Brain (organoid and tissue), 16 donors: ENCODE measurements at places on chromosomes 11 and 22.

DNA sequence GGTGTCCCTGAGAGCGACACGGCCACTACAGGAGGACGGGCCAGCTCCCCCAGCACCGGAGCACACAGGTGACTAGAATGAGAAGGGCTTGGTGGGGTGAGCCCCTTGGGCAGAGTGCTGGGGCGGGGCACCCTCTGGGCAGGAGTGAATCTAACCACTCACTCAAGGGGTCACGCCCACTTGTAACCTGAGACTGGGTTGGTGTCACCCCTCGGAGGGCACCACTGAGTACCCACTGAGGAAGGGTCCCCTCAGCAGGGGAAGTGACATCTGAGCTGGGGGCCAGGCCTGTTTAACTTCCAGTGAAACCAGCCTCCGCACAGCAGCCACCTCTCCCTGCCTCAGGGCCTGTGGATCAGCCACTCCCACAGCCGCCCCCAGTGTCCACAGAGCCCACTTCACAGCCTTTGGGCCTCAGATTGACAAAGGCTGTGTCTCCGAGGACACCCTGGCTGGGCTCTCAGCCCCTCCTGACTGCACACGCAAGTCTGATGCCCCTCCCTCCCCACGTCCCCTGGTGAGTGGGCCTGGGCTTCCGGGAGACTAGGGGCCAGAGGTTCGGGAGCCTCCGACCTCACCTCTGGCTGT lies 5.6 kb downstream of the GATD1 start:
- DNase-seq: no peak

GRCh38 chr11:40987776-40988435 lies 471.5 kb downstream of the LRRC4C start:
- peak; percentile 78 for DNase-seq

DNA sequence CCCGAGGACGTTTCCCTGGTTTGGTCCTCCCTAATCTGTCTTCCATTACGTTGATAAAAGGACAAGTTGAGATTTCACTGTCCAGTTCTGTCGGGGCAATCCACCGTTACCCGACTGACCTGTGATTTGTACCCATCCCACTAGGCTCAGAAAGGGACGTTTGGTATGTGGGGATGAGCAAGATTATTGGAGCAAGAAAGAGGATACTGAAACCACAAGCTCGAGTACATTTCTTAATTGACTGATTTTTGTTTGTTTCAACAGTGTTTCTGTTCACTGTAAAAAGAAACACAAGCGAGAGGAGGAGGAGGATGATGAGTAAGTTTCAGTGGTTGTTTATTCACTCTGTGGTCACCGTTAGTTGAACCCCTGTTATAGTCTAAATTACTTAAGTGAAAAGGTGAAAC lies 969 bp downstream of the CCDC117 start:
- no peak for DNase-seq

- no peak for DNase-seq
These were observed 61.6 kb upstream of the CDON start for GRCh38 chr11:126124231-126124661.

GRCh38 chr11:24515632-24516031 lies 18.8 kb downstream of the LUZP2 start:
- DNase-seq: no peak

DNA sequence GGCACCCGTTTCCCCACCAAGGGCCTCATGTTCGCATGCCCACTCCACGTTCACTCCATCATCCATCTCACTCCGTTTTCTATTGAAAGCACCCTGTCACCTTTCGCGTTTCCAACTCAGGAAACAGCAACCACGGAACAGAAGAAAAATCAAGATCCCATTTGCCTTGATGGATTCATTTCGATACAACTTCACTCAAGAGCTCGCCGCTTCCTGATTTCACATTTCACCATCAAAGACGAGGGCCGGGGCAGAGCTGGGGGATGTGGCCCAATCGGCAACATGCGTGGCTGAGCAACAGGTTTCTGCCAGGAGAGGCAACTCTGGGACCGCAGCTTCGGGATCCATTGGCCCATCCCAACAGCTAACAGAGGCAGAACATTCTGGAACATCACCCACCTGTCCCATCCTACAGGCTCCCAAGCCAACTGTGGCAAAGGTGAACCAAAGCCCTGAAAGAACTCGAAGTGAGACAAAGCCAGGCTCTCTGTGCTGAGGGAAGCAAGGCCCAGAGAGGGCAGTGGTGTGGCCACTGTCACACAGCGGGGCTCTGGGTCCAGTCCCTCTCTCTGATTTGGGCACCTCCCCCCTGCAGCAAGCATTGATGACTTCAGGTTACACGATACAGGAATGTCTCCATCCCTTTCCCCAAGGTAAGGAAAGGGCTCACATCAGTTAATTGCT lies 36.2 kb upstream of the CD5 start:
- DNase-seq: no peak

DNA sequence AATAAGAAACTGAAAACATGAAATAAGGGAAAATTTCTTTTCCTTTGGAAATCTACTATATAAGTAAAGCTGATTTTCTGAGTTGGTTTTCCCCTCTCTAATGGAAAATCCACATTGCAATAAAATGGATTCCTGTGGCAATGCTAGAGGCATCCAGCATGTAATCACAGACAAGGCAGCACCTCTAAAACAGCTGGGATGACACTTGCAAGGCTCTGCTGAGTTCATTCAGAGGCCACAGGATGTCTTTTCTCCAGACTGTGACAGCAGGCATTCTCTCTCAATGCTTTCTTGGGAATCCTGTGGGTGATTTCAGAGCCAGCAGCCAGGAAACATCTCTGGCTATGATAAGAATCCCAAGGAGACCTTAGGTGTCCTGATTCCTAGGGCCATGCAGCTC lies 201.3 kb upstream of the BLID start:
- DNase-seq: peak; percentile 64

GRCh38 chr11:107859459-107860239 lies 1.1 kb upstream of the SLC35F2 start:
- peak; percentile 44 for DNase-seq

DNA sequence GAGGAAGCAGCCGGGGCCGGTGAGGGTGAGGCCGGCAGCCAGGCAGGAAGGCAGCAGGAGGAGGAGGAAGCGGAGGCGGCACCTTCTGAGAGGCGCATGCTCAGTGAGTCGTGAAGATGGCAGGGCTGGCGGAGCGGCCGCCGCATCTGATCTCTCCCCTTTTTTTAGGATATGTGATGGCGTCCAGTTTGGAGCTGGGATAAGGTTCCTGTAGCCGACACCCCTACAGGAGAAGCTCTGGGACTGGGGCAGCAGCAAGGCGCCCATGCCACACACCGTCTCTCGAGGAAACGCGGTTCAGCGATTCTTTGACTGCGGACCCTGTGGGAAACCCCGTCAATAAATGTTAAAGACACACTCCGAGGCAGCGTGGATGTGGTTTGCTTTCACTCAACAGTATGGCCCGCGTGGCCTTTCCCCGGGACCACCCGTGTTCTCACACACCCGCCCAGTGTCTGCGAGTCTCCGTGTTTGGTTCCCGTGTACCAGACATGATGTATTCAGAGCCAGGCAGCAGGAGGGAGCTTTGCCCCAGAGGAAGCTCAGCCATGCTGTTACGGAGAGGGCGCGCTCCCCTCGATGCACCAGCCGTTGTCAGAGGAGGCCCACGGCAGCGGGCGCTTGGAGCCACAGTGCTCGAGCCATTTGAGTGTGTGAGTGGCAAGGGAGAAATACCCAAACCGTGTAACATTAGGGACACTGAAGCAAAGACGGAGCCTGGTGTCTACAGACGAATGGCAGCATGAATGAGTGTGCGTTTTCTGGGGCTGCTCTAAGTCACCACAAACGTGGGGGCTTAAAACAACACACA lies 27.7 kb upstream of the PARVB start:
- peak; percentile 62 for DNase-seq

DNA sequence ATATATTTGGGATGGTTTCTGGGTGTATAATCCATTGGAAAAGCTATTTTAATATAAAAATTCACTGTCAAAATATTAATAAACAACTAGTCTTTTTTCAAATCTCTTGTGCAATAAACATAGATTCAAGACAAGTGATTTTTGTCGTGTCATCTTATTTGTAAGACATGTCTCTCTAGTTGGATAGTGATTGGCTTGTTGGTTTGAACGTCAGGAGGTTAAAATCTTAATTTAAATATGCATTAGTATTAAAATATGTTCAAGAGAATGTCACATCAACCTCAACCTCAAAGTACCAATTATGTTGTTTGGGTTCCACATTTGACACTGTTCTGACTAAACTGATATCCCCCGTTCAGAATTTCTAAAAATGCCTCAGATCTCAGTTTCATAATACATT lies 287.6 kb downstream of the CASP12 start:
- DNase-seq: peak; percentile 74

DNA sequence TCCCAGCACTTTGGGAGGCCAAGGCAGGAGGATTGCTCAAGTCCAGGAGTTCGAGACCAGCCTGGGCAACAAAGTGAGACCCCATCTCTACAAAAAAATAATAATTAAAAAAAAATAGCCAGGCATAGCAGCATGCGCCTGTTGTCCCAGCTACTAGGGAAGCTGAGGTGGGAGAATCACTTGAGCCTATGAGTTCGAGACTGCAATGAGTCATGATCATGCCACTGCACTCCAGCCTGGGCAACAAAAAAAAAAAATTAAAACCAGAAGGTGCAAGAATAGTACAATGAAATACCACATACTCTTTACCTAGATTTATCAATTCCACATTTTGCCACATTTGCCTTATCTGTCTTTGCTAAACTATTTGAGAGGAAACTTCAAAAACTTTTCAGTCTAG lies 8.2 kb downstream of the DPF2 start:
- no peak for DNase-seq

GRCh38 chr11:63635762-63636465 lies 21.7 kb upstream of the PLAAT3 start:
- DNase-seq: peak; percentile 88

GRCh38 chr11:44611088-44611487 lies 45.6 kb downstream of the CD82 start:
- DNase-seq: no peak

DNA sequence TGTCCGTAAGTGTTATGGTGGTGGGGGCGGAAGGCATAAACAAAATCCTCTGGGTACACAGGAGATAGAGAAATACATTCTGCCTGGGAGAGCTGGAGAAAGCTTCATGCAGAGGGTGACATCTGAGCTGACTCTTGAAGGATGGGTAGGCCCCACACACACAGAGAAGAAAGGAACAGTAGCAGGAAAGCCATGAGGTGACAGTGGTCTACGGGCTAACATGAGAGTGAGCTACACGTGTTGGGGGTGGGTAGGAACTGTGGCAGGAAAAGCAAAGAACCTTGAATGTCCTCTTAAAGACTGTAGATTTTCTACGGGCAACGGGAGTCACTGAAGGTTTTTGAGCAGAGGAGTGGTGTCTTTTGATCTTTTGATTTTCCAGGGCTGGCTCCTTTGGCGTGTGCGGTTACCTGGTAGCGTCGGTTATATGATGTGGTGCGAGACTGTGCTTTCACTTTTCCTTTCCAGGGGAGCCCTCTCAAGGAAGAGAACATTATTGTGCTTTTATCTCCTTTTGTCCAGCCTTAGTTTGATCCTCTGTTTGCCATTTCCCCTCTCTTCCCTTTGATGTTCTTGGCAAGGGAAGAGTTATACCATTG lies 39.7 kb downstream of the ADAMTS8 start:
- DNase-seq: no peak

- no peak for DNase-seq
These were observed 788 bp downstream of the LIN7C start for GRCh38 chr11:27505781-27506180.

DNA sequence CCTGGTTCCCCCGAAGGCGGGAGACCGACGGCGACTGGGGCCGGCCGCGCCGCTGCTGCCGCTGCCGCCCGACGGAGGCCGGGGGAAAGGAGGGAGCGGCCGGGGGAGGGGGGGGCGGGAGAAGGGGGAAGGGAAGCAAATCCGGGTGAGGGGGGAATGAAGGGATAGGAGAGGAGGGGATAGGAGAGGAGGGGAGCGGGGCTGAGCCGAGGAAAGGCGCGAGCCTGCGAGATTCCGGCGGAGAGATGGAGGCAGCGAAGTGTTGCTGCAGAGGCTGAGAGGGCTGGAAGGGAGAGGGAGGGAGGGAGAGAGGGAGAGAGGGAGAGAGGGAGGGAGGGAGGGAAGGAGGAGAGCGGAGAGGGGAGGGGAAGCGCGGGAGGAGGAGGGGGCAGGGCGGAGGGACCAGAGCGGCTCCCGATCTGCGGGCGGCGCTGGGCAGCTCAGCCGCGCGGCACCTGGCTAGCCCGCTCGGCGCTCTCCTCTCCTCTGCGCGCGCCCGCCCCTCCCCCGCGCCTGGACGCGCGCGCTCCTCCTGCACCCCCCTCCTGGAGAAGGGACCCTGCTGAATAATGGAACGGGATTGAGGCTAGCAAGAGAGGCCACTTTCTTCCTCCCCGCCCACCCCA lies 52.3 kb downstream of the SLC22A12 start:
- DNase-seq: peak; percentile 92

GRCh38 chr11:130124096-130124495 lies 35.5 kb upstream of the ST14 start:
- DNase-seq: no peak

GRCh38 chr22:30445438-30446145 lies 20.0 kb downstream of the MTFP1 start:
- DNase-seq: no peak

GRCh38 chr11:74929431-74930363 lies 19.2 kb downstream of the XRRA1 start:
- DNase-seq: peak; percentile 89

- DNase-seq: no peak
These were observed 272.8 kb upstream of the SYN3 start for GRCh38 chr22:33331017-33331416.
